Aorta (tissue), 5 donors: ENCODE measurements at places on chromosomes 11 and 22.
A peak's percentile ranks its signal among the peaks of the same experiment; 100 is the strongest.

- peak; percentile 24 for DNase-seq
Measured at GRCh38 chr22:44583061-44583760, 85.2 kb upstream of the RTL6 start.

DNA sequence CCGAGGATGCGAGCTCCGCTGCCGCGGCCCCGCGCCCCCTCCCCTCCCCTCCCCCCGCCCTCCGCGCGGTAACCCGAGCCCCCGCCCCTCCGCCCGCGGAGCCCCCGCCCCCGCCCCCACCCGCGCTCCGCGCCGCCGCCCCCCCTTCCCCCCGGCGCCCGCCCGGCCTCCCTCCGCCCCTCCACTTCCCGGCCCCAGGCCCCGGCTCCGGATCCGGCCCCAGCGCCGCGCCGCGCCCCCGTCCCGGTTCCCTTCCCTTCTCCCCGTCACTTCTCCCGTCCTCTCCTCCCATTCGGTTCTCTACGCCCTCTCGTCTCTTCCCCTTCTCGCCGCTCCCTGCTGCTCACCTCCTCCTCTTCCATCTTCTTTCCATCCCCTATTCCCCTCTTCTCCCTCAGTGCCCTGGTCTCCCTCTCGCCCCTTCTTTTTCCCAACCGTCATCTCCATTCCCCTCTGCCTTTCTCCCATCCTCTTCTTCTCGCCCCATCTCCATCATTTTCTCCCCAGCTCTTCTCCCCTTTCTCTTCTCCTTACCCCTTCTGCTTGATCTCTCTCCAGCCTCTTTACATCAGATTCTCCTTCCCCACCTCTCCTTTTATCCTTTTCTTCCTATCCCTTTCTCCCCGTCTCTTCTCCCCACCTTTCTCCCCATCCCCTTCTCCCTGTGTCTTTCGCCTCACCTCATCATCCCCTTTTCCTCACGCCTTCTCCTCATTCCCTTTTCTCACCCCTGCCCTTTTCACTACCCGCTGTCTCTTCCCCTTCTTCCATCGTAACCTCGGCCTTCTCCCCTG is at the start of gene DCHS1:
Gene DCHS1, minus strand, starts transcription at position 20 of the 794 bp plus-strand sequence. CDS start 14,196 bp downstream, outside the sequence.
- DNase-seq = peak; percentile 62

- no peak for DNase-seq
Measured at GRCh38 chr11:35165030-35165422, 26.1 kb downstream of the CD44 start.

DNA sequence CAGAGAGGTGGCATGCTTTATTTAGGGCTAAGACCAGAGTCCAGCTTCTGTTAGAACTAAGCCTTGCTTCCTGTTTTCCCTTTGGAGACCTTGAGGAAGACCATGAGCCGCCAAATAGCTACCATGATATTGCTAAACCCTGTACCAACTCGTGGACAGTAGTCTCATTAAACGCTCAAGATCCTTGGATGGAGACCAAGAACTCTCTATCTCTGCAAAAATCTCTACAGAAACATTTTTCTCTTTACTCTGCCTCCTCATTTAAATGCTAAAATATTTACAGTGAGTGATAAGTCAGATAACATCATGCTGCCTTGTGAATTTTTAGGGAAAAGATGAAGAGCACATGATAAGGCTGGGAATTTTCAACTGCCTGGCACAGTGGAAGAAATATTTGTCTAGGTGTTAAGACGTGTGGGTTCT is 197.8 kb downstream of the MAML2 start:
- DNase-seq = no peak

- no peak for DNase-seq
Measured at GRCh38 chr11:94131047-94131717, 2.5 kb downstream of the PANX1 start.

- DNase-seq = no peak
Measured at GRCh38 chr11:120532082-120532831, 20.7 kb downstream of the GRIK4 start.

DNA sequence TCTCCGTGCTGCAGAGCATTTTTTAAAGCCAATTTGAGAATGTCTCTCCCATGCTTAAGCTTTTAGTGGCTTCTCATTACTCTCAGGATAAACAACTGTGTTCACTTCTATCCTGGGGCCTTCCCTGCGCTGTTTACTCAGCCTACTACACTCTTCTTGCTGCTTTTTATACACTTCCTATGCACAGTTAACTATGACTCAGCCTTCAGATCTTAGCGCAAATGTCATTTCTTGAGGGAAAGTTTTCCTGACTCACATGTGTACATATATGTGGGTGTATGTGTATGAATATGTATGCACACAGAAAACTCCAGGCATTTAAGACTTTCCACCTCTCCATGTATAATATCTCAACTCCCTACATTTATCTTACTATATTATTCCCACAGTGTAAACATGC is 9.8 kb downstream of the THAP12 start:
- no peak for DNase-seq

- DNase-seq = no peak
Measured at GRCh38 chr11:74182635-74183034, 11.5 kb downstream of the PPME1 start.

DNA sequence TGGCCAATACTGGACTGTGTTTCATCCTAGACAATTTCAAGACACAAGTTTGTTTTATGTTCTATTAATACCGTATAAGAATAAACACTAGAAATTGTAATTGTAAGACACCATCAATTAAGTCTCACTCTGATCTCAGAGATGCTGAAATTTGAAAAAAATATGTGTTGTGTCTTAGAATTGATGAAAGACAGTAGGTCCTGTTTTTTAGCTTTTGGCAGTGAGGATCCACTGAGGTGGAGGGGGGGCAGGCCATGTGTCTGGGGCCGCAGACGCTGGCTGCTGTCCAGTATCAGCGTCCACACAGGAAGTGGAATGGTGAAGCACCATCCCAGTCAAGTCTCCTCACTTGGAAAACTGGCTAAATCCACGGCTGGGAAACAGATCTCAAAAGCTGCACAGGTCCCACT is 22.5 kb upstream of the ALG8 start:
- peak; percentile 76 for DNase-seq
